CD8-positive, alpha-beta T cell (primary cell): ENCODE measurements at places on chromosomes 7 and 10.

DNA sequence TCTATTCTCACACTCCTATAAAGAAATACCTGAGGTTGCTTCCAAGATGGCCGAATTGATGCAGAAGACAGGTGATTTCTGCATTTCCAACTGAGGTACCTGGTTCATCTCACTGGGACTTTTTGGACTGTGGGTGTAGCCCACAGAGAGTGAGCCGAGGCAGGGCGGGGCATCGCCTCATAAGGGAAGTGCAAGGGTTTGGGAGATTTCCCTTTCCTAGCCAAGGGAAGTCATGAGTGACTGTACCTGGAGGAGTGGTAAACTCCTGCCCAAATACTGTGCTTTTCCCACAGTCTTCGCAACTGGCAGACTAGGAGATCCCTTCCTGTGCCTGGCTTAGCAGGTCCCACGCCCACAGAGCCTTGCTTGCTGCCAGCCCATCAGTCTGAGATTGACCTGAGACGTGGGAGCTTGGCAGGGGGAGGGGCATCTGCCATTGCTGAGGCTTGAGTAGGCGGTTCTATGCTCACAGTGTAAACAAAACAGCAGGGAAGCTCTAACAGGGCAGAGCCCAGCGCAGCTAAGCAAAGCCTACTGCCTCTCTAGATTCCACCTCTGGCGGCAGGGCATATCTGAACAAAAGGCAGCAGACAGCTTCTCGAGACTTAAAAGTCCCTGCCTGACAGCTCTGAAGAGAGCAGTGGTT, 152.2 kb downstream of the ARL4A start:
- no peak for DNase-seq

GRCh38 chr7:47344171-47344955, 237.5 kb downstream of the TNS3 start:
- no peak for DNase-seq

- no peak for DNase-seq
Observed at GRCh38 chr10:116216676-116217075, 56.3 kb downstream of the GFRA1 start.

DNA sequence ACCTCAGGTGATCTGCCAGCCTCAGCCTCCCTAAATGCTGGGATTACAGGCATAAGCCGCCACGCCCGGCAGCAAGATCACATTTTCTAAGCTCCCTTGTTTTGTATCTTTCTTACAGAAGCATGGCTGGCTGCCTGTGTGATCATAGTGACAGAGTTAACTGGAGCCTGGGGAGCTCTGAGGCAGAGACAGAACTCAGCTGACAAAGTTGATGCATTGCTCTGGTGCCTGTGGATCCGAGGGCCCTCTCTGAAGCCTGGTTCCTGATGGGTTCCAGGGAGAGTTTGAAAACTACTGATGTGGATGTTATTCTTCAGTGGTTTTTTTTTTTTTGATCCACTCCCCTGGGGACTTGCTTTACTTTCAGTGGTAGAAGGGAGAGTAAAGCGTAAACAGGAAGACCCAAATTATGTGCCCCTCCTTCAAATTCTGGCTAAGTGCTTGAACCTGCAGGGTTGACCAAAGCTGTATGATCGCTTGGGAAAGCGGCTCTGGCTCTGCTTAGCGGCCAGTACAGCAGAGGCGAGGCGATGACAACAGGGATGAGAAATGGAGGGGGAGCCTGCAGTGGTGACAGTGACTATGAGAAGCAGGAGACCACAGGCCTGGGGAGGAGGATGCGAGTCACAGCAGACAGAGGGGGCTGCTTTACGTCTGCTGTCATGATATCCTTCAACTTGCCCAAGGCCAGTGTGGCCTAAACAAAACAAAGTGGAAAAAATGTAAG, 6.8 kb upstream of the EFCAB10 start:
- DNase-seq: no peak
